ENCODE measurements at places on chromosomes 11 and 22.

DNA sequence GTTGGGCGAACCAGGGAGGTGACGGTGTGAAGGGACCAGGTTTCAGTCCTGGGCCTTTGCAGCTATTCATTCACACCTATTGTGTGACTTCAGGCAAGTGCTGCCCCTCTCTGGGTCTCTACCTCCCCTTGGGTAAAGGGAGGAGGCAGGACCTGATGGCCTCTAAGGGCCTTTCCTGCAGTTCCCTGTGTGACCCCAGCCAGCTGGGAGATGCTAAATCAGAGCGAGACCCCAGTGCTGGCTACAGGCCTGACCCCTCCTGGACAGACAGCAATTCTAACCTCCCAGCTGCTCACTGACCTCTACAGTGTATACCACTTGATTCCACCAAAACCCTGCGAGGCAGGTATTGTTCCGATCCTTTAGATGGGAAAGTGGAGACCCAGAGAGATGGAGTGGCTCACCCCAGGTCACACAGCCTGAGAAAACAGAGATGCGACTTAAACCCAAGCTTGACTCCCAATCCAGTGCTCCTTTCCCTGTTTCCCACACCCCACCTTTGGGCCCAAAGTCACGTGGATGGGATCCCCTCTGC, 6.2 kb downstream of the MAFF start:
- no peak for DNase-seq

GRCh38 chr11:67416416-67417335, 1.2 kb downstream of the CARNS1 start:
- no peak for DNase-seq

DNA sequence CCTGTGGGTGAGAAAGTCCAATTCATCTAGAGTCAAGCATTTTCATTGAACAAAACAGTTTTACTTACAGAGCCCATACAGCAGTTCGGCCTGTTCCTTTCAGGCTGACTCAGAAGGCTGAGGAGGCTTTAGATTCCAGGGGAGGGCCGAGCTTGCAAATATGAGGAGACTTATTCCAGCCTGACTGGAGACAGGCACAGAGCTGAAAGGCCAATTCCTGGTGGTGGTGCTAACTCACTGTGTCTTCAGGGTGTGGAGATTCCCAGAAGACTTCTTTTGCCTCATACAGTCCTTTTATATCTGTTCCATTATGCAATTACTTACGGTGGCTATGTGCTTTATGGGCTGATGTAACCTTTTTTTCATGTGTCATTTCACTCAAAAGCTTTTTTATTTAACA, at the start of gene OR51E2:
Gene OR51E2 (minus strand): TSS at position 269 of the 400 bp plus-strand sequence. CDS start 15,142 bp downstream, outside the sequence.
- peak; percentile 36 for DNase-seq

GRCh38 chr11:113730887-113731726, 25.0 kb upstream of the TMPRSS5 start:
- DNase-seq = peak; percentile 33

GRCh38 chr11:78350091-78350645, 67.5 kb downstream of the GAB2 start:
- DNase-seq = no peak

- no peak for DNase-seq
These were observed 743.5 kb downstream of the BRD1 start for GRCh38 chr22:49084206-49084605.

DNA sequence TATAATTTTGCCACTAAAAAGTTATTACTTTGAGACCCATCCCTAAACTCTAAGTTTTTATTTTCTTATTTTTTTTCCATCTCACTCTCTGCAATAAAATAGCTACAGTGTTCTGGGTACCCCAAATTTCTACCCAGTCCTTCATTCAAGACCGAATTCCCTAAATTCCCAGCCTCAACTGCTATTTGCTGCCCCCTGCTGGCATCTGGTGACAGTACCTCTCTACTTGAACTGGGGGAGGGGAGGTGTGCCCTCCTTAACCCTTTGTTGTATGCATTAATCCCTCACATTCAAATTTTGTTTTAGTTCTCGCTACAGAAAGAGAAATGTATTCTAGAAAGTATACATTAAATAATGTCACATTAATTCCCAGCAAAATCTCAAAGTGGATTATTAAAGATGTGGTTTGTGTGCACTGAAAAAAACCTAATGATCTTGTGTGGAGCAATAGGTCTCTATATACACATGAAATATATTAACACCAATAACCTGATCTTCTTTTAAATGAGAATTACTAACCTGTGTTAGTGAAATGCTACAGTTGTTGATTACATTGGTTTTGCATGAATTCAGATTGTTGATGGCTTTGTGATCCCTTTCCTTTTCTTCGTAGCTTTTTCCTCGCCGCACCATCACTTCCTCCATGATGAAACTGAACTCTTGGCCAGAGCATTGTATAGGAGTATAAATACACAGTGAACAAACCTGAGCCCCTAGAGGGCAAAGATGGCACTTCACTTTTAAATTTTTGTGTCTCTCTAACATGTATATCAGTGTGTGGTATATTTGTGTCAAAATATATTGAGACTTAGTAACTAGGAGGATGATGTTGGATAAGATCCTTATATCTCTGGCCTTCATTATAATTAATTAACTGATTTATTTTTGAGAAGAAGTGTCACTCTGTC, 590.0 kb downstream of the METTL15 start:
- DNase-seq = no peak

DNA sequence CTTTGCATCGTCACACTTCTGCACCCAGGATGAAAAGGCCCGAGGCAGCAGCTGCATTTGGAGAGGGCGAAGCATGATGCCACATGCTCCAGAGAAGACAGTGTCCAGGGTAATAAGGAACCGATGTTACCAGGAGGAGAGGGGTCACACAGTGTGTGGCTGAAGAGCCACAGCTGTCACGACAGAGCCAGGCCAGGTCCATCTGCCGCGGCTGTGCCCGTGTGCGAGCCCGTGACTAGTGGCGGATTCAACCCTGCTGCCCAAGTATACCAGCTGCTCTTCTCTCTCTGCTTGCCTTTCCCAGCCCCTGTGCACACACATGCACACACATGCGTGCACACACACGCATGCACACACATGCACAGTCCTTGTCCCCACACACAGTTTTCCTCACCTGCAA, 1432.5 kb downstream of the BRD1 start:
- no peak for DNase-seq

DNA sequence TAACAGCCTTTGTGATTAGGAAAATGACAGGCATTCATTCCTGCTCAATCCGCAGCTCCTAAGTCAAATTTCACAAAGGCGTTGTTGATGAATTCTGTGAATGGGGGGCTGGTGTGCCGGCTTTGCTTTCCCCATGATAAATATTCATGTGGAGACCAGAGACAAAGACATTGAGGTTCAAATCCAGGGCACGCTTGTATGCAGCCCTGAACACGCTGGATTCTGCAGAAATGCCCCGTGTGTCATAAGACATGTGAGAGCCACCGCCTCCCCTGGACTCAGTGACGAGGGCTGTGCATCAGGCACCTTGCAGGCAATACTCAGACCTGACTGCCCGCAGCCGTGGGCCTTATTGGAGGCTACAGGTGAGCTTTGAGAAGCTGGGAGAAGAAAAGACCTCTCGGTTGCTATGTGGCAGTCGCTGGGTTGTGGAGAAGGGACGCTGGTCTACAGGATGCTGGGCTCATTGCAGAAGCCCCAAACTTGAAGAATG, 906.2 kb downstream of the BRD1 start:
- DNase-seq = no peak

DNA sequence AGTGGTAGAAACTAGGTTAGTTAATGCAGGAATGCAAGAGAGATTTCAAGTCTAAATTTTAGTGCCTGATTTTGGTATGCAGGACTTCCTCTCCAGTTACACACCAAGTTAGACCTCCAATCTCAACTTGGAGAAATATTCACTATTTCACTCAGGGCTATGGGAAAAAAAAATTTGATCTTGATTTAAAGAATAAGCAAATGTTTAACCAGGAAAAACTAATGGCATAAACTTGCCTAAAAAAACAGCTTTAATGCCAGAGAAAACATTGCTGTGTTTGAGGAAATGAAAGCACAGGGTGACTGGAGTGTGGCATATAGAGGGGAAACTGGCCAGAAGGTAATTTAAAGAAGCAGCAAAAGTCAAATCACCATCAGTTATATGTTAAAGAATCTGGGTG, 575.4 kb upstream of the LRRC4C start:
- no peak for DNase-seq

- no peak for DNase-seq
These were observed 127.3 kb upstream of the TOP3B start for GRCh38 chr22:22109693-22110466.

DNA sequence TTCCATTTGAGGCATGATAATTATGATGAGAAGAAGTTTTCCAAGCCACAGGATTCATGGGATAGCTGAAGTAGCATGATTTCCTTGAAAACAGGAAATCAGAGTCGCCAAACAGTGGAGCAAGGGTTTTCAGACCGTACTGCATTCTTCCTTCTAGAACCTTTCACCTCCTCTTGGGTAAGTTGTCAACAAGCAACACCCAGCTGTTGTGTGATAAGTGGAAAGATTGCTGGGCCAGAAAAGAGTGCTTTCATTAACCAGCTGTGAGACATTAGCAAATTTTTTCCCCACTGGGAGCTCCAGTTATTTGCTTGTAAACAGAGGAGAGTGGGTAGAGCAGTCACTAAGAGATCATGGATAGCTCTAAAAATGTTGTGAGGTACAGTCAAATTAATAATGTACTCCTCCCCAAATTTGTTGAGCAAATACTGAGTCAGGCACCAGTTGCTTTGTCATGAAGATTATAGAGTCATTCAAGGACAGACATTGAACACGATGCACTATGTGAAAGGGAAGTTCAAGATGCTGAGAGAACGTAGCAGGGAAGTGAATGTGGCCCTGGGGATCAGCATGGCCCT, 11.7 kb upstream of the MPEG1 start:
- no peak for DNase-seq

DNA sequence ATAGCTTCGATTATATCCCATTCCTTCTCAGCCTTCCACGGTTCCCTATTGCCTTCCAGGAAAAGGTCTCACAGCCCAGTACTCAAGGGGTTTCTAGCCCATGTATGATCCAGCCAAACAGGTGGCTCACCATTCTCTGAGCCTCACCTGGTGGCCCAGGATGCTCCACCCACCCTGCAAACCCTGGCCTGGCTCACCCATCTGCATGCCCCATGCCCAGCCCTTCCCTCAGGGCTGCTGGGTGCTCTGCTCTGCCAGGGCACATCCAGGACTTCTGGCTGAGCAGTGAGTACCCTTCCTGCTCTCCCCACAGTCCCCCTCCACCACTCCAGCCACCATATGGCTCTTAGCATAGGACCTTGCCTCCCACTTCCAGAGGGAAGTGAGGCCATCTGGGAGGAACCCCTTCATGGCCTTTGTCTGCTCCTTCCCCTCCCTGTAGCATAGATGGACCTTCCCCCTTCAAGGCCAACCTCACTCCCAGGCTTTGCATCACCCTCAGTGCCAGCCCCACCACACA, 5.8 kb upstream of the RCOR2 start:
- no peak for DNase-seq

DNA sequence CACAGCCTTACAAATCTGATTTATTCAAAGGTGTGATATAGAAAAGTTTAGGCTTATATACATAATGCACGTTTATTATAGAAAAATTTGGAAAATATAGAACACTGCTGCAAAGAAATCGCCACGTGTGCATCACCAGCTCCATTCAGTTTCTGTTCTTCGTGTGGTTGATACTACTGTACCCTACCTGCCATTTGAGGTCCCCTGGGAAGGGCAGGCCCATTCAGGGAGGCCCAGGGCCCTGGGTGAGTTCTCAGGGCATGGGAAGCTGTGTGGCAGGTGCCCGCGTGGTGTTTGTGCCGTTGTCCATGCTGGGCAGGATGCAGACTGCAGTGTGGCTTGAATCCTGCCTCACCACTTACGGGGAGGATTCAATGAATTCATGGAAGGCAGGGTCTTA, 60.8 kb downstream of the TBC1D22A start:
- DNase-seq = no peak

GRCh38 chr11:9060700-9061111, 30.7 kb downstream of the SCUBE2 start:
- no peak for DNase-seq

GRCh38 chr11:110098645-110099044, 5.5 kb downstream of the ZC3H12C start:
- DNase-seq = no peak

DNA sequence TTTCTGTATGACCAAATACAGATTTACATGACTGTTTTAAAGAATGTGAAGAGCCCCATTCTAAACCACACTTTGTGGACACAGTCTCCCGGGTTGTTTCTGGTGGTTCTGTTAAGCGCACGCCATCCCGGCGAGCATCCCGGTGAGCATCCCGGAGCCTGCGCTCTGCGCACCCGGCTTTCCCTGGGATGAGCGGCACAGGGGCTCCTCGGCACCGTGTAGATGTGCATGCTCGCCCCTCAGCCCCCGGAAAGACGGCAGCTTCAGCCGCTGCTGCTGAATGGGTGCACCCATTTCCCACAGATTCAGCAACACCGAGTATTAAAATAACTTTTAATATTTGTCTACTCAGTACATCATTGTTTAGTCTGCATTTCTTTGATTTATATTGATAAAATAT, 36.0 kb downstream of the GLB1L2 start:
- no peak for DNase-seq

DNA sequence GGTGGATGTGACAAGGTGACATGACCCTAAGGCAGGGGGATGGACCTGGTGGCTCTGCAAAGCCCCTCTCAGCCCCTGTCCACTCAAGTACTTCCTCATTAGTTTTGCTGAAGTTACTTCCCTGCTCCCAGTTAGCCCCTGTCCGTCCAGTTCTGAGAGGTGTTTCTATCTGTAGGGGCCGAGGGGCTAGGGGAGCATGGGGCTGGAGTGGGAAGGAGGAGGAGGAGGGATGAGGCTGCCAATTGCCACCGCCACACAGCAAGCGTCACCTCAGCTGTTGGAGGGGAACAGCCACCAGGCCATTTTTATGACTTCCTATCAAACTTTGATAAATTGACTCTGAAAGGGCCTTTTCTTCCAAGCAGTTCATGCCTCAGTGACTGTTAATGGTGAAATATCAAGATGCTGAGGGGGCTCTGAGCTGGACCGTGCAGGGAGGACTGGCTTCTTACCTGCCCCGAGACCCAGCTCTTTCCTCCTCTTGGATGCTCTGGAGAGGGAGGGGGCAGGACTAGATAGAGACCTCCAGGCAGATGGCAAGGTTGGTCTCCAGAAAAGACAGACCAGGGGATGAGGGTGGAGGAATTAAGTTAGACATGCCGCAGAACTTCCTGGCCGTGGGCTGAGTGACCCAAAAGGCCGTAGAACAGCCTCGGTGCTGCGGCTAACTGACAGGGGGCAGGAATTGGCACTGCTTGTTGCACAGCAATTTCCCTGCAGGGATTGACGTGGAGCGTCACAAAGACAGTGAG, 137.0 kb downstream of the ST3GAL4 start:
- DNase-seq = no peak

Data from skeletal muscle cell (primary cell).